Activated B cell treated with CpG ODN at 0.5 μM for 24 hours (primary cell): ENCODE measurements at places on chromosomes 13 and 19. TPM values are rescaled to one million over a fixed set of nuclear protein-coding genes. Genes with fewer than 3 reads are reported as not detected.

Gene LILRA1
- total RNA-seq, result 0.11 and 0.15 TPM in 2 replicates

Gene ICAM5
- total RNA-seq, result 0.76 and 1.2 TPM in 2 replicates

Gene PLEKHA4
- total RNA-seq, result 5.7 and 6.4 TPM in 2 replicates

GRCh38 chr13:104683789-104684188, 1617.6 kb upstream of the SLC10A2 start:
- DNase-seq, result no peak
- no peaks in the 10 kb centered on the region for H3K4me1 ChIP-seq
- H3K27ac ChIP-seq, result no peak overlapping the region

GRCh38 chr19:47608969-47609905, at the start of gene BICRA:
TSS of gene BICRA (plus strand) at chr19:47609134. CDS start at chr19:47673575, 64,441 bp downstream.
- H3K4me3 ChIP-seq, result peak within 1 kb of the TSS; percentile 95
- peak within 1 kb of the TSS; percentile 88 for H3K27ac ChIP-seq
- peak; percentile 80 for DNase-seq
- H3K4me1 ChIP-seq, result peaks cover 34% of the 10 kb centered on the region

GRCh38 chr19:1606138-1606651, 933 bp upstream of the UQCR11 start:
- H3K27me3 ChIP-seq, result no peaks in the 10 kb centered on the region
- no peak for DNase-seq
- peak overlapping the region; percentile 93 for H3K4me3 ChIP-seq
- H3K4me1 ChIP-seq, result peaks cover 50% of the 10 kb centered on the region
- peak overlapping the region; percentile 96 for H3K27ac ChIP-seq
- peaks cover 20% of the 10 kb centered on the region for H3K36me3 ChIP-seq

GRCh38 chr13:26887594-26887993, 127.0 kb upstream of the GPR12 start:
- H3K4me3 ChIP-seq, result no peak overlapping the region
- H3K27ac ChIP-seq, result no peak overlapping the region
- no peaks in the 10 kb centered on the region for H3K36me3 ChIP-seq
- peaks cover 24% of the 10 kb centered on the region for H3K27me3 ChIP-seq
- H3K4me1 ChIP-seq, result no peaks in the 10 kb centered on the region

GRCh38 chr19:53844849-53845246, 20.7 kb upstream of the NLRP12 start:
- DNase-seq, result no peak
- H3K36me3 ChIP-seq, result no peaks in the 10 kb centered on the region
- no peak overlapping the region for H3K4me3 ChIP-seq
- H3K27me3 ChIP-seq, result peaks cover 20% of the 10 kb centered on the region
- H3K27ac ChIP-seq, result no peak overlapping the region

DNA sequence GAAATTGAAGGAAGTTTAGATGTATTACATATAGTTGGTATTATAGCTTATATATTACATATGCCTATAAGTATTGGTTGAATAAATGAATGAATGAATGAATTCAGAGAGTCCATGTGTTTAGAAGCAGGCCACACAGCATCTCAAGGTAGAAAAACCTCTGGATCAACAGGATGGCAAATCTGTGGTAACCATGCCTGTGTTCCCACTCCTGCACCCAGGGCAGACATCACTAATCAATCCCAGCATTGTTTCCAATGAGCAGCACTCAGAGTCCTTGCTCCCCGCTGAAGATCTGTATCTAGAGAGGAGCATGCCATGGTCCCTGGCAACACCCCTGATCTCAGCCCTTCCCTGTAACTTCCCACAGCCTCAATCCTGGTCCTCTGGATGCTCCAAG, 944 bp downstream of the CEACAM19 start:
- no peak overlapping the region for H3K27ac ChIP-seq
- H3K36me3 ChIP-seq, result no peaks in the 10 kb centered on the region
- no peak overlapping the region for H3K4me3 ChIP-seq
- peaks cover 6% of the 10 kb centered on the region for H3K27me3 ChIP-seq
- no peaks in the 10 kb centered on the region for H3K4me1 ChIP-seq

DNA sequence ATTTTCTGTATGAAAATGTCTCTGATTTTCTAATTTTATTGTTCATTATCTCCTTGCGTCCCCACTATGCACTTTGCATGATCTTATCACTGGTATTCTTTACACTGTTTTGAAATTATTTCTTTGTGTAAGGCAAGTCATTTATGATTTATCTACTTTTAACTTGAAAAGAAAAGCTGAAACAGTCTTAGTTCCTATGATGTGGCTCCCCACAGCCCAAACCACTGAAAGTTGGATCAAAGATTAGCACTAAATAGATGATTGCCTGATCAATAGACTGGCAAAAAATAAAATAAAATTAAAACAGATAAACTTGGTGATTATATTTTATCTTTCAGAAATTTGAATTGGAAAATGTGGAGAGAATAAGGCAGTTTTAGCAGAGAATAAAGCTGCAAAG, 1101.9 kb downstream of the PCDH9 start:
- H3K27me3 ChIP-seq, result no peaks in the 10 kb centered on the region
- H3K36me3 ChIP-seq, result no peaks in the 10 kb centered on the region
- no peak for DNase-seq
- no peak overlapping the region for H3K27ac ChIP-seq

DNA sequence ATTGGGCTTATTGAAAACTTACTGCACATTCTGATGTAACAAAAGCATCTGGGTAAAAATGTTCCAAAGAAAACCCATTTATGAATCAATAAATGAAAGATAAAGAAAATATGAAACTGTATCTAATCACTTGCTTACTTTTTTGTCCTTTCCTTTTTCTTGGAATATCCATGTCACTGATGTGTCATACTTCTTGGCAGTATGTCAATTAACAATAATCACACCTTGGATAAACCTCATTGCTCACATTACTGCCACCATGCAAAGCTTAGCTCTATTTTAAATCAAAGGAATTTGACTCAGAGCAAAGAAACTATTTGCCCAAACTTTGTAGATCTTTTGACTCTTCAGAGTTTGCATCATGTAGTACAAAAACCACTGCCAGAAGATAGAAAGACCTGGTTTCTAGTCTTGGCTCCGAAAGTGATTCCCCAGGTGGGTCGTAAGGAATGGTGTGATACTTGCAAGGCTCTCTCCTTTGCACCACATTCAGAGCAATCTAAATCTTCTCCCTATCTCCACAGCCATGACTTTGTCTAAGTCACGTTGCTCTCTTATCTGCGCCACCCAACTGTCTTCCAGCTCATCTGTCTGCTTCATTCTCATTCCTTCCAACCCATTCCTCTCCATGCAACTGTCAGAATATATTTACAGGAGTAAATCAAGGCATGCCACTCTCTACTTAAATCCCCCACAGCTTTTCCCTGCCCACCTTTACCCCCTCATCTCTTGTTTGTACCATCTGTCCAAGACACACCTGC, 311.9 kb downstream of the COG6 start:
- H3K27me3 ChIP-seq, result peaks cover 14% of the 10 kb centered on the region
- no peak for DNase-seq
- no peak overlapping the region for H3K4me3 ChIP-seq
- H3K36me3 ChIP-seq, result no peaks in the 10 kb centered on the region
- no peaks in the 10 kb centered on the region for H3K4me1 ChIP-seq

GRCh38 chr19:18790566-18791314, at the start of gene COMP:
TSS of gene COMP (minus strand) at chr19:18791305. CDS start at chr19:18791269, 36 bp downstream.
- H3K36me3 ChIP-seq, result no peaks in the 10 kb centered on the region
- peaks cover 60% of the 10 kb centered on the region for H3K27me3 ChIP-seq
- H3K4me1 ChIP-seq, result peaks cover 36% of the 10 kb centered on the region
- H3K27ac ChIP-seq, result peak within 1 kb of the TSS; percentile 69
- H3K4me3 ChIP-seq, result peak within 1 kb of the TSS; percentile 82

GRCh38 chr13:27988520-27988919, at the start of gene URAD:
TSS of gene URAD (minus strand) at chr13:27988693. CDS start at chr13:27988637, 56 bp downstream.
- H3K27me3 ChIP-seq, result peaks cover 6% of the 10 kb centered on the region
- no peak within 1 kb of the TSS for H3K4me3 ChIP-seq
- no peak within 1 kb of the TSS for H3K27ac ChIP-seq
- H3K36me3 ChIP-seq, result no peaks in the 10 kb centered on the region
- H3K4me1 ChIP-seq, result no peaks in the 10 kb centered on the region

- H3K4me1 ChIP-seq, result no peaks in the 10 kb centered on the region
- no peaks in the 10 kb centered on the region for H3K36me3 ChIP-seq
- H3K27ac ChIP-seq, result no peak overlapping the region
- H3K27me3 ChIP-seq, result no peaks in the 10 kb centered on the region
These were observed 1455.6 kb downstream of the OLFM4 start for GRCh38 chr13:54484166-54484565.

GRCh38 chr19:39970425-39970674, 615 bp upstream of the PSMC4 start:
- peaks cover 42% of the 10 kb centered on the region for H3K36me3 ChIP-seq
- H3K27me3 ChIP-seq, result no peaks in the 10 kb centered on the region
- peak overlapping the region; percentile 98 for H3K27ac ChIP-seq
- peaks cover 39% of the 10 kb centered on the region for H3K4me1 ChIP-seq

DNA sequence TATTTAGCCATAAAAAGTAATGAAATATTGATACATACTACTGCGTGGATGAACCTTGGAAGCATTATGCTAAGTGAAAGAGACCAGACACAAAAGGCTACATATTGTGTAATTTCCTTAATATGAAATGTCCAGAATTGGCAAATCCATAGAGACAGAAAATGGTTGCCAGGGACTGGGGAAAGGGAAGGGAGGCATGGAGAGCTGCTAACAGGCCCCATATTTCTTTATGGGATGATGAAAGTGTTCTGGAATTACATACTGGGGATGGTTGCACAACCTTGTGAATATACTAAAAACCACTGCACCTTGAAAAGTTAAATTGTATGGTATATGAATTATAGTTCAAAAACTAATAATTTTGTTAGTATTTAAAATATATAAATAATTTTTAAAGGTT, 3.6 kb downstream of the IFT88 start:
- no peaks in the 10 kb centered on the region for H3K27me3 ChIP-seq
- H3K4me1 ChIP-seq, result peaks cover 18% of the 10 kb centered on the region
- no peak for DNase-seq
- H3K4me3 ChIP-seq, result no peak overlapping the region
